ENCODE measurements at places on chromosomes 7 and 10. TPM values are rescaled to one million over a fixed set of nuclear protein-coding genes. Genes with fewer than 3 reads are reported as not detected.

The CPXM2 gene
- not detected for total RNA-seq

The CYP26C1 gene
- total RNA-seq: 0.11 TPM

The TAS2R60 gene
- 0.29 TPM for total RNA-seq

The VAX1 gene
- not detected for total RNA-seq

The TFPI2 gene
- not detected for total RNA-seq

The PFKP gene
- total RNA-seq: 220 TPM

The LRRD1 gene
- 0.13 TPM for total RNA-seq

DNA sequence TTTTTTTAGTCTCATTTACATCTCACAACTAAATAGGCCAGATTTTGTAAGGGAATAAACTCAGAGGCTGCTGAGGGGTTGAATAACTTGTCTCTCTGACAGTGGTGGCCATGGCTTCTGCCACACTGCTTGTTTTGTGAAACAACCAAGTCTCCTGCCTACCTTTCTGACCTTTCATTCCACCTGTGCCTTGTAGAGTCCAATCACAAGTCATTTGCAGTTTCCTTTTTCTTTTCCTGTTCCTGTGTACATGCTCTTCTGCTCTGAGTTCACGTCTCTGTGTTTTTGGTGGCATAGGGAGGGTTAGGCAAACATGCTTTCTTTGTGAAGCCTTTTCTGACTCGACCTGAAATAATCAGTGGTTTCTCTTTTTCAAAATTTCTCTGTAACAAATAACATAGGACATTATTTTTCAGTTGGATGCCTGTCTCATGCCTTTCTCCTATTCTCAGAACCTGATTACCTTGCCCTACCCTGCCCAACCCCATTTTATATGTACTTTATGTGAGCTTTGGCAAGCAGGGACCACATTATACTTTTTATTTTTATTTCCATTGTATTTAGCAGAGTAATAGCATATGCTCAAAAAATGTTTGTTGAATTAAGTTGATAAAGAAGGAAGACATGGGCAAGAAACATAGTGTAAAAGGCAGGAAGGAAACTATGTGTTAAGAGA, 81.7 kb downstream of the HDAC9 start:
- DNase-seq: no peak

DNA sequence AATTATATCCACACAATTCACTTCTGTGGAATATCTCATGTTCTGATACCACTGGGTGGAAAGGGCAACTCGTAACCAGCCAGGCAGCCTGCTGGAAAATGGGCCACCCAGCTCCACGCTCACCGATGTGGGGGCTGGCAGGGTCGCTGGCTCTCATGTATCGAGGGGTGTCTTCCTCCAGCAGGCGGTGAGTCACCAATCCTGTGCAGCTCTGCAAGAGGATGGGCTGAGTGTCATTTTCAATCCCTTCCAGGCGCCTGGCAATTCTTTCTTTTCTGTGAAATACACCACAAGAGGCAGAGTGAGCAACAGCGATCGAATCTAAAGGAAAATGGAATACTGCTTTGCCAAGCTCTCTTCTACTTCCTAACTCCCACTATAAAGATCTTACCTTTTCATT, 80.1 kb downstream of the SVIL start:
- DNase-seq: no peak

DNA sequence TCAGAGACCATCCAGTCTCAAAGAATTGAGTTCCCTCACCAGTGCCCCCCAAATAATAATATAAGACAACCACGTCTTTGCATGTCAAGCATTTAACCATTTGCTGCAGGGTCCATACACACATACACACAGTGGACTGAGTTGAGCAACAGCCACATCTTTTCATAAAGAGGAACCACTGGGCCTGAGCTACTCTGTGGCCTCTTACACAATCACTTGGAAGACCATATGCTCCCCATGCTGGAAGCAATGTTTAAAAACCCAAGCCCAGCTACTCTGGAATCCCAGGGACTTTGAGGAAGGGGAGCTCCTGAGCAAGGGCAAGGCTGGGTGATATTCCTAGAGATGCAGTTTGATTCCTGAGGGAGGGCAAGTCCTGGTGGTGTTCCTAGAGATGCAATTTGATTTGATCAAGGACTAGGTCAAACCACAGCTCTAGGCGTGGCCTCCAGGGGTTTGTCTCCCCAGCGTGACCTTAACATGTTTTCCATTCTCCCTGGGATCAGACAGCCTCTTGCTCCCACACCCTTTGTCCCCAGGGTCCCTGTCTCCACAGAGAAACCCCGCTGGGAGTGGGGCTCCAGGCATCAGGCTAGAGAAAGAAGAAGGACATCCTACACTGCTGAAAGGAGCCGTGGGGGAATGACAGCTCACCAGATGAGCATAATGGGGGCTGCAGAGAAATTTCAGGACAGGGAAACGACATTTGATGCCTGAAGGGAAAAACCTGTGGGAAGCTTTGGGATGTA, 376.2 kb upstream of the MGMT start:
- no peak for DNase-seq

- no peak for DNase-seq
Measured at GRCh38 chr10:73906524-73907447, 4.1 kb upstream of the PLAU start.

DNA sequence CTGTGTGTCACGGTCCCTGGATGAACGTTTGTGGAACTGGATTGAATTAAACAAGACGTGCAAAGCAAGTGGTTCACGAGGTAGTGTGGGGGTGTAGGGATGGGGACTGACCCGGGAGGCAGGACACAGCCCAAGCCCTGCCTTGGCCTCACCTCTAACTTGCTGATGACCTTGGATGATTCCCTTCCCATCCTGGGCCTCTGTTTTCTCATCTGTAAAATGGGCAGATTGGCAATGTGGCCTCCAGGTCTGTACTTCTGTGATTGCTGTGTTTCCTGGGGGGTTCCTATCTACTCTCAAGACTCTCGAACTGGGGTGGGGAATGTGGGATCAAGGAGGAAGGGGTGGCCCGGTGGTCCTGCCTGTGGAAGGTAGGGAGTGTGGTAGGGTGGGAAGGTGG, 6.0 kb upstream of the PSMG3 start:
- DNase-seq: no peak

- DNase-seq: no peak
Measured at GRCh38 chr10:27601503-27601902, 97.4 kb downstream of the RAB18 start.

- DNase-seq: no peak
Measured at GRCh38 chr10:128875956-128876736, 590.9 kb upstream of the MGMT start.

GRCh38 chr7:133358708-133359107, 105.8 kb downstream of the EXOC4 start:
- DNase-seq: no peak

DNA sequence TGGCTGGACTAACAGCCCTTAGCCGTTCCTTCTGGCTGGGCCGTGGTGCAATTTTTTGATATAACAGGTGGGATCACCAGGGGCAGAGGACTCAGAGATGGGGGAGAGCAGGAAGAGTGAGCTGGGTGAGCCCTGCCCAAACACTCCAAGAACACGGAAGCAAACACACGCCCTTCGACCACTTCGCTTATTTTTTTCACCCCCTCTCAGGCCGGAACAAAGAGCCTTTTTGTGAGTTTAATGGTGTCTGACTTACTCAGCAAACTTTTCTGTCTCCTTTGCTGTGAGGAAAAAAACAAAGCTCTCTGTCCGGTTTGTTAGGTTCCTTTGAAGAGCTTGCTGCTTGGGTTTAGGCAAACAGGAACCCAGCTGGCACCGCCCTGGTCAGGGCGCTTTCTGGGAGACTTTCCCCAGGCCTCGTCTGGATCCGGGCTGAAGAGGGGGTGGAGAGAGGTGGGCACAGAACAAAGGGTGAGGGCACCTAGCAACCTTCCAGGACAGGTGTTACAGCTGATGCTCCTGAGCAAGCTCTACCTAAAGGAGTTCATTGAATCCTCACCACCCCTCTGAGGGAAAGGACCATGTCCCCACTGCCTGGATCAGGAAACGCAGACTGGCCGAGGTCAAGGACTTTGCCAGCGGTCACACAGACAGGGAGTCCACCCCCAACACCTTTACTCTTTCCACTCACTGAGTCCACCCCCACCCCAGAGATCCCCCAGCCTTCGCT, 23.3 kb downstream of the CALML3 start:
- no peak for DNase-seq

DNA sequence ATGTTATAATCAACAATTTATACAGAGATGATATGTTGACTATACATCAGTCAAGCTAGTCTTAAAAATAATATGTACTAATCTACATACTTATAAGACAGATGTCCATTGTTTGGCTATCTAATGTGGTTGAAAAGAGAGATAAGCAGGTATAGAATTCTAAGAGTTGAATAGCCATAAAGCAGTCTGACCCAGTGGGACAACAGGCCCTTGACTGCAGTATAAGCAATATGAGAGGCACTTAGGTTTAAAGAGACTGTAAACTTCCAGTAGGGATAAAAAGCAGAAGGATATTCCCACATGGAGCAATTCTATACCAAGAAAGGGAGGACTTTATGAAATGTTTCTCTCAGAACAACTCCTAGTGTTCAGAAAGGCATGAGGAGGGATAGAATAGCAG, 139.3 kb downstream of the ELAPOR2 start:
- DNase-seq: no peak

DNA sequence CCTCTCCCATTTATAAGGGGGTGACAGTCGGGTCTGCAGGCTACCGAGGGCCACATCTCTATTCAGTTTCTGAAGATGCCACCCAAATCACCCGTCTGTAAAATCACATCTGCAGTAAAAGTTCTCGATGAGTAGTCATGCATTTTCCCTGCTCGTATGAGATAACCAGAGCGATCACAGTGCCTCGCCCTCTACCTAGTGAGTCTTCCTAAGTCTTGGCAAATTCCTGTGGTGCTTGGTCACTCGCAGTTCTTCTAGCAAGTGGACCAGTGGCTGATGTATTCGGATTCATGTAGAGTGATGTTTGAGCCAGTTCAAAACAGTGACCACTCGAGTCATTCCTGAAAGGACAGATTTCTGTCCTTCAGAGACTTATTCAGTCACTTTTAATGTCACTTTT, 44.9 kb downstream of the INSYN2A start:
- DNase-seq: no peak

DNA sequence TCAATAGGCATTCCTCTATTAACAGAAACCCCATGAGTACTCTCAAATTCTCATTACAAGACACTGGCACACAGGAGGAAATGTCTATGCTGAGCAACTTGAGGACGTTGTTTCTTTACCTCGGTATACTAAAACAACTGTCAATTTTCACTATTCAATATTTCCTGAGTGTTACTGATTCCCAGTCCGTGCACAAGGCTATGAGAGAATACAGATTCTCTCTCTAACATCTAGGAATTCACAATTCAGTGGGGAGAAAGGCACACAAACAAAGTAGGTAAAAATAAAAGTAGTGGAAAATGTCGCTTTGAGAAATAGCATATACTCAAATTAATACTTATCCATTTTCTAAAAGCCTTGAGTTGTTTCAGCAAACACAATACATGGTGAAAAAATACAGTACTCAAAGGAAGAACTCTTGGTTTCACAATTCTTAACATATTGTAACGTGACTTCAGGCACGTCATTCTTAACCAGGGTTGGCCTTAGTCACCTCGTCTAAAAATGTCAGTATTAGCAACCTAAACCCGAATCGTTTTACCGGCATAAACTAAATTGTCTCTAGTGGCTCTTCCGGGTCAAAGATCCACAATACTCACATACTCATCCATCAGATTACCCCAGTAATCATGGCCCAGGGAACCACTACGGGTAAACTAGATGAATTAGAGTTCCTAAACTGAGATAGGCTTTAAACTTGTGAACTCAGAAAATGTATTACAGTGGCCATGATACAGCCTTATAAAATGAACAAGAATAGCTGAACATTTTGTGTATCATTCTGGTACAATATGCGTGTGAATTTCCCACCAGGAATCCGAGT, 1.5 kb downstream of the IPMK start:
- peak; percentile 54 for DNase-seq

- DNase-seq: peak; percentile 47
Measured at GRCh38 chr7:28626624-28627262, 214.4 kb downstream of the CREB5 start.

DNA sequence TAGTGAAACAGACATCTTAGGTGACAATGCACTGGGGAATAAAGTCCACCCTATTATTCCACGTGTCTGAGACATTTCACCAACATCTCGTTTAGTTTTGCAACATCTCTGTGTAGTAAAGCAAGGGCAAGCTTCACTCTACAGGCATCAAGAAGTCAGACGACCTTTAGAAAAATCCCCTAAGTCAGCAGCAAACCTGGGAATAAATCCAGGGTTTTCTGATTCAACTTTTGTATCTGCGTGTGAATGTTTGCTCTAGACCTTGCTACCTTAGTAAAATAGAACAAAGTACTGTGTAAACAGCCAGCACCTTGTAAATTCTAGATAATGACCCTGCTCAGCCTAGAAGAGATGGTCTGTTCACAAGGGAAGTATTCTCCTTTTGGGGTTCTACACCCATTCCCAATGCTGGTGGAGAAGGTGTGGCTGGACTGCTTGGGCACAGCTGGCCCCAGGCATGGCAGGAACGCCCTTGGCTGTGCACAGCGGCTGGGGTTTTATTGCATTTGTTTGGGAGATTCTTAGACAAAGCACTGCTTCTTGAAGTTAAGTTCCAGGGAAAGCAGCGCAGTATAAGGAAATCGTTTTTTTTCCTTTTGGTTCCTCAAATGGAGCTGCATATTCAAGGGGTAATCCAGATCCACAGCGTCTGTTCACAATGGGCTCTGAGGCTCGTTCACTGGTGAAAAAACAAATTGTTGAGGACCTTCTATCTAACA, 38.3 kb upstream of the GALNTL5 start:
- no peak for DNase-seq

DNA sequence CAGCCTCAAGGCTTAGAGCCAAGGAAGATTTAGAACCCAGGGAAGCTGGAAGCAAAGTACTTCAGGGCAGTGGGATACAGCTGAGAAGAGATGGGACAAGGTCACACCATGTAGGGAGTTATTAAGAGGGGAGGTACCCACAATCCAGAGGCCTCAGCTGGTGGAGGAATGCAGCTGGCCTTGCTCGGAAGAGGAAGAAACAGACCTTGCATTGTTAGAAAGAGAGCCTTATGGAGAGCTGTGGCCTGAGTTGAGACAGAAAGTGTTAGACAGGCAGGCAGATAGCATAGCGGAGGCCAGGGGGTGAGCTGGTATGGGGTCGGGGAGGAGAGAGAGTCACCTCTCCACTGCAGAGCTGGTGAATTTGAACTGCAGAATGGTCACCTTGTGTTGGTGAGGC, 173.1 kb downstream of the JCAD start:
- DNase-seq: no peak

DNA sequence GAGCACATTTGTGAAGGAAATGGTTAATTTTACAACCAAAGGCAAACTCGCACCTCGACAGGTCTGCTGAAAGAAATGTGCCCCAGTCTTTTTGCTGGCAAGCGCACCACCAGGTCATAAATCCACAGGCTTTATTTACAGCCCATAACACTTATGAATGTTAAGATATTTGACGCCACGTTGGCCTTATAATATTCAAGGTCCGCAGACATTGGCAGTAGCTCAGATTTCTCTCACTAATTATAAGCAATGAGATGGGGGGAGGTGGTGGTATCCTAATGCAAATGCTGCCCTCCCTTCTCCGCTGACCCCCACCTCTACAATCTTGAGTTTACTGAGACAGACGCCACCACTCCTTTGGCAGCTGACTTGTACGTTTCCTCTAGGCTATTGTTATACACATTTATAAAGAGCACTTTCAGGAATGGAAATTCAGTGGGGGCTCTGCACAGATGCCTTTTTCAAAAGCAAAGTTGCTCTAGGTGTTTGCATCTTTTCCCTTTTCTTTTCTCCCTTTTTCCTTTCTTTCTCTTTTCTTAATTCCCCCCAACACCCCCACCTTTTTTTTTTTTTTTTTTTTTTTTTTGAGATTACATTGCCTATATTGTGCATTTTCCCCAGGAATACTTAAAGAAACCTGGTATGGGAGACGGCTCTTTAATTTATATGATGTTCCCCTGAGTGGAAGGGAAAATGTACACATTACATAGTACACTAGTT, 6.7 kb downstream of the TCF7L2 start:
- DNase-seq: no peak
